Heart right ventricle (tissue), 16 donors: ENCODE measurements at places on chromosomes 12 and 14. TPM values are rescaled to one million over a fixed set of nuclear protein-coding genes. Genes with fewer than 3 reads are reported as not detected.

- H3K36me3 ChIP-seq = no peaks in the 10 kb centered on the region
- H3K27me3 ChIP-seq = no peaks in the 10 kb centered on the region
- H3K27ac ChIP-seq = no peak overlapping the region
- H3K4me1 ChIP-seq = no peaks in the 10 kb centered on the region
Measured at GRCh38 chr14:70857496-70857890, 48.2 kb upstream of the MAP3K9 start.

BTBD6 gene
- polyA plus RNA-seq = 58.2 TPM

- no peak overlapping the region for H3K27ac ChIP-seq
- no peaks in the 10 kb centered on the region for H3K4me1 ChIP-seq
- no peaks in the 10 kb centered on the region for H3K36me3 ChIP-seq
- DNase-seq = no peak
- no peaks in the 10 kb centered on the region for H3K27me3 ChIP-seq
Measured at GRCh38 chr12:105555556-105556295, 225.2 kb downstream of the C12orf75 start.

DNA sequence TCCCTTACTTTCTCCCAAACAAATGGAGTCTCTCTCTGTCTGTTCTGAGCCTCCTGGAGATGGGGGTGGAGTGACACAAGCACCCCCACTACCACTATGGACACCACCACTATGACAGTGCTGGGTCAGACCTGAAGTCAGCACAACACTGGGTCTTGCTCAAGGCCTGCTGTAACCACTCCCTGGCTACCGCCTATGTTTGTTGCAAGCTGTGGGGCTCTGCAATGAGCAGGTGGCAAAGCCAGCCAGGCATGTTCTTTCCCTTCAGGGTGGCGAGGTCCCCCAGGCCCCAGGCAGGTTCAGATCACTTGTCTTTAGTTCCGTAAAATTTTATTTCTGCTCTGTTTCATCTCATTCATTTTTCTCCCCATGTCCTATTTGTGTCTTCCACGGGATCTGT, 349.8 kb downstream of the TMEM121 start:
- H3K27ac ChIP-seq = no peak overlapping the region
- no peaks in the 10 kb centered on the region for H3K4me1 ChIP-seq
- H3K27me3 ChIP-seq = no peaks in the 10 kb centered on the region
- no peak for DNase-seq
- no peak overlapping the region for H3K4me3 ChIP-seq

BMAL2 gene
- 0.93 TPM for polyA plus RNA-seq

ALDH6A1 gene
- 15.5 TPM for polyA plus RNA-seq

GPD1 gene
- polyA plus RNA-seq = 15.8 TPM

GRCh38 chr12:115507951-115508722, 769.4 kb downstream of the MED13L start:
- DNase-seq = peak; percentile 58
- no peak overlapping the region for H3K4me3 ChIP-seq
- no peaks in the 10 kb centered on the region for H3K36me3 ChIP-seq

- no peaks in the 10 kb centered on the region for H3K27me3 ChIP-seq
- H3K36me3 ChIP-seq = peaks cover 30% of the 10 kb centered on the region
- H3K27ac ChIP-seq = no peak overlapping the region
- no peak for DNase-seq
- no peak overlapping the region for H3K4me3 ChIP-seq
Measured at GRCh38 chr12:2488131-2488530, 306.6 kb upstream of the FKBP4 start.

TEX22 gene
- 0.22 TPM for polyA plus RNA-seq

DNA sequence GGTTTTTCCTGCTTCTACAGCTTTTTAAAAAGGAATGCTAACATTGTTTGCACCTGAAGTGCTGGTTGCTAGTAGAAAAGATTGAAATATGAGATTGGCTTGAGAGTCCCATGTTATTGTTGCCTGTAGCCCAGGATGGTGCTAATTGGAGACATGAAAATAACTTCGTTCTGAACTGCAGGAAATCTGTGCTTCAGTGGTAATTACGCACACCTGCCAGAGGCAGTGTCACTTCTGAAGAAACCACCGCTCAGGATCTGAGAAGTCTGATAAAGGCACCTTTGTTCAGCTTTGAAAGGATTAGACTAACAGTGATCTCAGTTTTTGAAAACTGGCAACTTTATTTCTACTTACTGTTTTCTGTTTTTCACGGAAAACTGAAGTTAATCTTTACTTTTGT, 15.5 kb upstream of the ATP6V0A2 start:
- H3K4me3 ChIP-seq = no peak overlapping the region
- no peaks in the 10 kb centered on the region for H3K27me3 ChIP-seq
- H3K36me3 ChIP-seq = peaks cover 73% of the 10 kb centered on the region

PTCSC3 gene
- polyA plus RNA-seq = not detected

PYGL gene
- 6.4 TPM for polyA plus RNA-seq

- H3K27me3 ChIP-seq = peaks cover 39% of the 10 kb centered on the region
- no peaks in the 10 kb centered on the region for H3K36me3 ChIP-seq
- DNase-seq = no peak
- no peak overlapping the region for H3K27ac ChIP-seq
- H3K4me1 ChIP-seq = no peaks in the 10 kb centered on the region
Measured at GRCh38 chr14:106841701-106842100, 1315.3 kb downstream of the TMEM121 start.

CLEC4E gene
- 1.7 TPM for polyA plus RNA-seq

DNA sequence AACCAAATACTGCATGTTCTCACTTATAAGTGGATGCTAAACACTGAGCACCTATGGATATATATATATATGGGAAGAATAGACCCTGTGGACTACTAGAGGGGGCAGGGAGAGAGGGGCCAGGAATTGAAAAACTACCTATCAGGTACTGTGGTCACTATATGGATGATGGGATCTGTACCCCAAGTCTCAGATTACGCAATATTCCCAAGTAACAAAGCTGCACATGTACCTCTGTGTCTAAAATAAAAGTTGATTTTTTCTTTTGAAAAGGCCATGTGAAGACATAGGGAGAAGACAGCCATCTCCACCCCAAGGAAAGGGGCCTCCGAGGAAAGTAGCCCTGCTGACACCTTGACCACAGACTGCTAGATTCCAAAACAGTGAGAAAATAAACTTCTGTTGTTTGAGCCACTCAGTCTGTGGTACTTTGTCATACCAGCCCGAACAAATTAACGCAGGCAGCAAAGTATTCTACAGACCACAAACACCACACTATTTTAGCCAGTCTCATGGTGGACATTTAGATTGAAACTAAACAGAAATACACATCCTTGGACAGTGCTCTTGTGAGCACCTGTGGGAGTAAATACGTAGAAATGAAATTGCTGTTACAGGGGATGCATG, 197.1 kb downstream of the EFCAB11 start:
- no peak overlapping the region for H3K27ac ChIP-seq
- no peaks in the 10 kb centered on the region for H3K36me3 ChIP-seq
- no peaks in the 10 kb centered on the region for H3K4me1 ChIP-seq
- no peaks in the 10 kb centered on the region for H3K27me3 ChIP-seq

DNA sequence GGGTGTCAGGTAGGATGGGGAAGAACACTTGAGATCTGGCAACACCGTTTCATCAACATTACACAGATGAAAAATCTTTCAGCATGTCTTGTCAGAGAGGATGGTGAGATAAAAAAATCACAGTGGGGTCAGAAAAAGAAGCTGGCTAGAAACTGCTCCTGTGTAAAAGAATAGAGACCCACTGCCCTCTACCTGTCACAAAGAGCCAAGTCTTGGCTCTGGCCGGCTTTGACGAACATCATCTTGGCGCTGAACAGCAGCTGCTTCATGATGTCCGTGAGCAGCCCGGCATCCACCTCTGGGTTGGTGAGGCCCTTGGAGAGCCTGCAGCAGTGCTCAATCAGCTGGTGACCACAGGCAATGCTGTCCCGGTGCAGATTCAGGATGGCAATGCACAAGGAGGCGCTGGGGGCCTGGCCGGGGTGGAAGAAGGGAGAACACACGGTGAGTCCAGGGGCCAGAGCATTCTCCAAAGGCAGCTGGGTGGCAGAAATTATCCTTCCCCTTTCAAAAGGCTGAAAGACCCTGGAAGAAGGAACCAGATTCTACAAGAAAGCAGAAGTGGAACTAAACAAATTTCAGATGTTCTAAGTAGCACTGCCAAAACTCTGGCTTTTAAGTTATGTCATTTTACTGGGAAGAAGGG, 50.2 kb downstream of the ZFYVE26 start:
- peaks cover 13% of the 10 kb centered on the region for H3K4me1 ChIP-seq
- H3K4me3 ChIP-seq = no peak overlapping the region
- peaks cover 100% of the 10 kb centered on the region for H3K36me3 ChIP-seq

DNA sequence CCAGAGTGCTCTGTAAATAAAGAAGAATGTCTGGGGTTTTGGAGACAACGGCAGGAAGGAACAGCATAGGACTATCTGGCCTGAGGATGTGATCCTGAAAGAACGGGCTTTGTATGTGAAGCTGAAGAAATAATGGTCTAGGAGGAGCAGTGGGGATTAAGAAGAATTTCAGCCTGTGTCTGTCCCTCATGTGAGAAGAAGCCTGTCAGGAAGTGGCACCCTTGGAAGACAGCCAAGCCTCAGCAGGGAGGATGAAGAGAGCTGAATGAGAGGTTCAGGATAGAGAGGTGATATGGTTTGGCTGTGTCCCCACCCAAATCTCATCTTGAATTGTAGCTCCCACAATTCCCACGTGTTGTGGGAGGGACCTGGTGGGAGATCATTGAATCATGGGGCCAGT, 56.9 kb upstream of the TCL1A start:
- no peaks in the 10 kb centered on the region for H3K36me3 ChIP-seq
- H3K27ac ChIP-seq = no peak overlapping the region
- H3K27me3 ChIP-seq = peaks cover 27% of the 10 kb centered on the region
- H3K4me1 ChIP-seq = no peaks in the 10 kb centered on the region
- no peak for DNase-seq
- no peak overlapping the region for H3K4me3 ChIP-seq

CLMN gene
- polyA plus RNA-seq = 2.6 TPM

DNA sequence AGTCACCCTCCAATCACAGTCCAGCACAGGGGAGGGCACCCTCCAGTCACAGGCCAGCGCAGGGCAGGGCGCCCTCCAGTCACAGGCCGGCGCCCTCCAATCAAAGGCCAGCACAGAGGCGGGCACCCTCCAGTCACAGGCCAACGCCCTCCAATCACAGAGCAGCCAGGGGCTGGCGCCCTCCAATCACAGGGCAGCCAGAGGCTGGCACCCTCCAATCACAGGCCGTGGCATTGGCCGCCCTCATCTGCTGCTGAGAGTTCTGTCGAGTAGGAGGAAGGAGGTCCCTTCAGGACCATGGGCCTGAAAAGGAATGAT, 26.6 kb downstream of the DDX51 start:
- H3K4me1 ChIP-seq = no peaks in the 10 kb centered on the region
- H3K27ac ChIP-seq = no peak overlapping the region
- H3K4me3 ChIP-seq = no peak overlapping the region
- DNase-seq = no peak
